ENCODE measurements at places on chromosomes 11 and 22. TPM values are rescaled to one million over a fixed set of nuclear protein-coding genes. Genes with fewer than 3 reads are reported as not detected.

The CADM1 gene
- total RNA-seq = 0.61 TPM

The VSIG2 gene
- not detected for total RNA-seq

The SLC43A3 gene
- total RNA-seq = 386 TPM

The PRODH gene
- 1.1 TPM for total RNA-seq

The MAPK1 gene
- total RNA-seq = 70.7 TPM

The NPAS4 gene
- total RNA-seq = 0.28 TPM

The BAIAP2L2 gene
- total RNA-seq = 2.1 TPM

The ANKK1 gene
- 0.67 TPM for total RNA-seq

The C11orf97 gene
- total RNA-seq = not detected

The CYP2D6 gene
- 5.5 TPM for total RNA-seq

The OR6A2 gene
- not detected for total RNA-seq

The NLRP14 gene
- total RNA-seq = not detected

Data from activated T-helper 17 cell treated with anti-CD3 and anti-CD28 coated beads, Interleukin-2, amount 50 U/mL, for 72 hours (primary cell).